ENCODE measurements at places on chromosomes 11 and 22. TPM values are rescaled to one million over a fixed set of nuclear protein-coding genes. Genes with fewer than 3 reads are reported as not detected.

GRCh38 chr11:117822074-117823033 lies 2.2 kb downstream of the FXYD2 start:
- H3K4me1 ChIP-seq = peaks cover 52% of the 10 kb centered on the region
- no peaks in the 10 kb centered on the region for H3K36me3 ChIP-seq
- DNase-seq = peak; percentile 63
- H3K27ac ChIP-seq = no peak overlapping the region
- H3K27me3 ChIP-seq = no peaks in the 10 kb centered on the region
- H3K4me3 ChIP-seq = no peak overlapping the region

DNA sequence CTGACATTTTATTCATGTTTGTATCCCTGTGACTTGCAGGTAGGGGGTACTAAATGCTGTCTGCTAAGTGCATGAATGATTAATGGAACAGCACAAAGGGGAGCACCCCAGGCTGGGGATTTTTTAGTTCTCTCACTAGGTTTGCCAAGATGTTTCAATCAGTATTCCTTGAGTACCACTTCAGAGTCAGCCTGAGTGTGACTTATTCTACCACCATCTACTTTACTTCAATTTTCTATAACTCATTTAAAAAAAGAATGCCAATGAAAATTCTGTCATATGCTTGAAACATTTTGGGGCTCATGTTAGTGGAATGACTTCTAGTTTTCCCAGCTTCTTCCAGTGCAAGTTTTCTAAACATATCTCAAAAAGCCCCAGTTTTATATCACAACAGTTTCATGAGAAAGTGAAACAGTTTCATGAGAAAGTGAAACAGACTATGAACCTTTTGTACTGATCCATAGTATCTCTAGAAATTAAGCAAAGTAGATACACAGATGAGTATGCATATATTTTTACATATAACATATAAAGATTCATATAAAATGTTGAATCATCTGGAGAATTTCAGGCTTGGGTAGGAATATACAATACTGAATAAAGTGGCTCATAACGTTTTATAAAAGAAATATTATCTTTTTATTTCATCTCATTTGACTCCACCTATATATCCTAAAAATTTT lies 252.4 kb downstream of the GRM5 start:
- peaks cover 15% of the 10 kb centered on the region for H3K4me1 ChIP-seq
- H3K4me3 ChIP-seq = no peak overlapping the region
- H3K36me3 ChIP-seq = peaks cover 8% of the 10 kb centered on the region
- peak overlapping the region; percentile 62 for H3K27ac ChIP-seq

Gene RGL4
- 30.1 TPM for total RNA-seq

Gene ART1
- not detected for total RNA-seq

DNA sequence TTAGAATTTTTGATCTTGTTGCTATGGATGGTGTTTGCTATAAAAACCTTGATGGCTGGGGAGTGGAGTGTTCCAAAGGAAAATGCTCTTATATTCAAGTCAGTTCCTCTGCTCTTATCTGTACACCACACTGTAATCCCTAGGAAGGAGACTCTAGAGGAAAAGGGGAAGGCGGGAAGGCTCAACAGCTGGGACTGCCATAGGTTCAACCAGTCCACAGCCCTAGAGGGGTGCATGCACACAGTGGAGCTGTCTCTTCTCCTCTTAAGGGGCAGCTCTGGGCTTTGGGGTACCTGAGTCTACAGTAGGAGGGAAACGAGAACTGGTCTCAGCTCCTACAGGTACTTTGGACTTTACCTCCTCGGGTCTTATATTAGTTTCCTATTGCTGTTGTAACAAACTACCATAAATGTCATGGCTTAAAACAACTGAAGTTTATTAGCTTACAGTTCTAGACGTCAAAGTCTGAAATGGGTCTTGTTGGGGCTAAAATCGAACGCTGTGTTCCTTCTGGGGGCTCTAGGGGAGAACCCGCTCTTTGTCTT lies 77.2 kb upstream of the ZBED5 start:
- DNase-seq = no peak
- H3K4me3 ChIP-seq = no peak overlapping the region
- H3K27ac ChIP-seq = no peak overlapping the region
- peaks cover 22% of the 10 kb centered on the region for H3K4me1 ChIP-seq
- H3K36me3 ChIP-seq = no peaks in the 10 kb centered on the region
